Suprapubic skin (tissue), 4 donors: ENCODE measurements at places on chromosomes 7 and 10.

- no peak overlapping the region for H3K4me3 ChIP-seq
- DNase-seq, result no peak
- H3K27me3 ChIP-seq, result no peaks in the 10 kb centered on the region
- H3K36me3 ChIP-seq, result no peaks in the 10 kb centered on the region
Measured at GRCh38 chr10:70188768-70189167, 18.5 kb upstream of the SAR1A start.

GRCh38 chr7:116439841-116440549, 59.5 kb upstream of the CAV2 start:
- H3K4me1 ChIP-seq, result peaks cover 19% of the 10 kb centered on the region
- H3K27me3 ChIP-seq, result no peaks in the 10 kb centered on the region
- DNase-seq, result no peak
- no peaks in the 10 kb centered on the region for H3K36me3 ChIP-seq
- no peak overlapping the region for H3K27ac ChIP-seq
- H3K4me3 ChIP-seq, result no peak overlapping the region

DNA sequence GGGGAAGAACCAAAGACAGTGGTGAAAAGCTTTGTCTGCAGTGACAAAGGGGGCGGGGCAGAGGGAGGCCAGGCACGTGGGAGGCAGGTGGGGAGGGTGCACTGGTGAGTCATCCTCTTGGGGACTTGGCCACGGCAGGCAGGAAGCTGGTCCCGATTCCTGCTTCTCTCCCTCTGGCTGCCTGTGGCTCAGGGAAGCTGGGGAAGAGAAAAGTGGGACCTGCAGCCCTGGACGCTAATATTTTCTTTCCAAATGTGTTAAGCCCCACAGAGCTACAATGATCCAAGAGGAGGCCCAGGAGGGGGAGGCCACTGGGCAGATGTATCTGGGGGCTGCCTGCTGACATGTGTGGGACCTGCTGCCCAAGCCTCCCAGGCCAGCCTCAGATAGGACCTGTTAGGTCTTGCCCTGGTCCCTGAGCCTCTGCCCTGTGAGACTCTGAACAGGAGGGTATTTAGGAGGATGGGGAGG, 231.8 kb downstream of the KCNMA1 start:
- H3K4me1 ChIP-seq, result peaks cover 20% of the 10 kb centered on the region
- H3K36me3 ChIP-seq, result no peaks in the 10 kb centered on the region
- H3K27ac ChIP-seq, result no peak overlapping the region
- H3K4me3 ChIP-seq, result no peak overlapping the region

DNA sequence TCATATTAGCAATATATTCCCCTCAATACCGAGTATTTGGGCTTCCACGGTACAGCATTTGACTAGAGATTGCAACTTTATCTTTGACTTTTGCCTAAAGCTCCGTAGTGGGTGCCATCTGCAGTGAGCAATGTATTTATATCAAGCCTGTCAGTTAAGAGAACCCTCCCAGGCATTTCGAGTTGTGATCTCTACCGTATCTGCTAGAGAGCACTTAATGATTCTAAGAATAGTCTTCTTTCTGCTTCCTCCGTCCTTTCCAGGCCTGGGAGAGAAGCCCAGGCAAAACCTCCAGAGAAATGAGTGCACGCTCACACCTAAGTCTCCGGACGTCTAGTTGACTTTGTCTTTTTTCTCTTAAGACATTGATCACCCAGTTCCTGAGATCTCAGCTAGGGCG, 210.6 kb downstream of the KLF6 start:
- no peak overlapping the region for H3K4me3 ChIP-seq
- no peak overlapping the region for H3K27ac ChIP-seq
- H3K27me3 ChIP-seq, result no peaks in the 10 kb centered on the region
- H3K4me1 ChIP-seq, result no peaks in the 10 kb centered on the region
- DNase-seq, result no peak
